Cerebellar nuclear complex (tissue), 1 donor: ENCODE measurements at places on chromosomes 1 and 21.

DNA sequence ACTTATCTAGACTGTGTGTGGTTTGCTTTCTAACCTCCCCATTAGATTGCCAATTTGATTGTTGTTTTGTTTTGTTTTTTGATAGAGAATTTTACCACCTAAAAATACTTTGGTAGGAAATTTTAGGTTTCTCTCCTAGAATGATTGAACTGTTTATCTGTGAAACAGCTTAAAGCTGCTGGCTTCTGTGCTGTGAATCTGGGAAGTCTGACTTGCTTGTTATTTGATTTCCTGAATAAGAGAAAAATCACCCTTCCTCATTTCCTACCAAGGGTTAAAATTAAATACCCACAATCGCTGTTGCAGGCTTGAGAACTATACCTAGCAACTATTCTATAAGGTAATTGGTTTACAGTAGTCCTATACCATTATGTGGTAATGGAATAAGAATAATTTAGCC lies 198.9 kb upstream of the CACYBP start:
- no peak for DNase-seq

GRCh38 chr1:224852901-224853568 lies 76.4 kb upstream of the DNAH14 start:
- no peak for DNase-seq

DNA sequence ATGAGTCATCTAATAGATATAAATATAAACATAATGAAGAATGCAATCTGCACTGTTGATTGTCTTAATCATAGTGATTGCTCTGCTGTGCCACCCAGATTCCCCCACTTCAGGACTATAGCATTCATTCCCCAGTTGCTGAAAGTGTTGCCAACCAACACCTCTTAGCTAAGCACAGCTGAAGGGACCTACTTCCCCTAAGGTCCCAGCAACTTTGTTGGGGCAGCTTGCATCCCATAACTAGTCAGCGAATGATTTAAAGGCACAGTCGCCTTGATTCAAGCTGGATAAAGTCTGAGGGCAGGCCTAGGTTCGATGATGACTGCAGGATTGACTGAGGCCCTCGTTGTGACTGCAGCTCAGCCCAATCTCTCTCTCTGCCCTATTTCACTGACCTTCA lies 14.3 kb upstream of the RGS1 start:
- no peak for DNase-seq

GRCh38 chr1:93740601-93741031 lies 59.0 kb upstream of the BCAR3 start:
- no peak for DNase-seq

DNA sequence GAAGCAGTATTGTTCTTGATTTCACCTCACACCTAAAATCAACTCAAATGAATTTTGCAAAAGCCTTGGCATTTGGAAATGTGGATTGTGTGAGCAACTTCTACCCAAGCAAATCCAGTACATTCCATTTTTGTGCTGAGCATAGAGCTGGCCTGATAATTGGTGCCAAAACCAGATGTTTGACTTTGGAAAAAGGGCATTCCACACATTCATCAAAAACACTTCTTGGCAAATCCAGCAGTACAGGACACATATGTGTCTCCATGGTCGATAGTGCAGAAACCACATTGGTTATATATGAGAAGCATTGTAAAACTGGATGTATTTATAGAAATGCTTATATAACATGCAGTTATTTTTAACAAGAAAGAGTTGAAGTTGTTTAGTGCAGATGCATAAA lies 210.4 kb downstream of the KCNK2 start:
- DNase-seq, result no peak

DNA sequence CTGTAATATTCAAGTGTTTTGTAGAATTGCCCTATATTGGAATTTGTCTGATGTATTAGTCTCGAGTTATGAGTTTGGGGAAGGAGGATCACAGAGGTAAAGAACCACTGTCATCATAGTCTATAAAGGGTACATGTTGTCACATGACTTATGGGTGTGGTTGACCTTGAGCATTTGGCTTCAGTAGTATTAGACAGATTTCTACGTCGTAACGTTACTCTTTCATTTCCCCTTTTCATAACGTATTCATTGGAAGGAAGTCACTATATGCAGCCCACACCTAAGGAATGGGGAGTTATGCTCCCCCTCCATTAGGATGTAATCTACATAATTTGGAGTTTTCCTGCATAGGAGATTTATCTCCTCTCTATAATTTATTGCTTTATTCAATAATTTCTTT lies 110.1 kb upstream of the VAV3 start:
- no peak for DNase-seq

GRCh38 chr1:180881806-180882509 lies 30.7 kb upstream of the KIAA1614 start:
- DNase-seq, result peak; percentile 41

GRCh38 chr1:172941945-172942344 lies 108.8 kb downstream of the TNFSF18 start:
- no peak for DNase-seq

- no peak for DNase-seq
Observed at GRCh38 chr1:43659212-43660166, 9.5 kb downstream of the KDM4A start.

GRCh38 chr1:115310581-115311473 lies 27.2 kb downstream of the NGF start:
- DNase-seq, result no peak

- DNase-seq, result no peak
Observed at GRCh38 chr1:116388122-116388521, 15.1 kb downstream of the ATP1A1 start.
